H1 (cell line): ENCODE measurements at places on chromosomes 11 and 22.

GRCh38 chr22:41917375-41917902 is 2.6 kb upstream of the SHISA8 start:
- DNase-seq = no peak

- no peak for DNase-seq
Observed at GRCh38 chr11:27116684-27117083, 76.1 kb downstream of the BBOX1 start.

- no peak for DNase-seq
Observed at GRCh38 chr22:17775781-17776465, 1.7 kb upstream of the BID start.

GRCh38 chr11:60370811-60371298 is 7.5 kb upstream of the MS4A7 start:
- no peak for DNase-seq

DNA sequence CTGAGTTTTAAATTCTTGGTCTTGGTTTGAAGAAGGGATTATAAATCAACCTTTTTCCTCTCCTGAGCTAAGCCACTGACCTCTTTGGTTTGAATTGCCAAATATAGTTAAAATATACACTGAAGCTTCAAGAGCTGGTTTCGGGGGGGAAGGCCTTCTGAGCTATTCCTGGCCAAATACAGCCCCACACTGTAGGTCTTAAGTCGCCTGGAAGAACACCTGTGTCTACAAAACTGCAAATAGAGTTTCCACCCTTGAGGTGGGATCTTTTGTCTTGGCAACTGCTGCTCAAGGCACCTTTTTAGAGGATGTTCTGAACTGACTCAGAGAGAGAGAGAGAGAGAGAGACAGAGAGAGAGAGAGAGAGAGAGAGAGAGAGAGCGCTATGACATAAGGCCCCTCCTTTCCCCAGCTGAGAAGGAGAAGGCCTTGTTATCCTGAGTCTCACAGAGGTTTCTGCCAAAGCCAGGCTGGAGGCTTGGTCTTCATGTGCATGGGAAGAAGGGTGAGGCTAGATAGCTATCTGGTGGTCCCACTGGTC is 5.5 kb downstream of the ADM start:
- no peak for DNase-seq

DNA sequence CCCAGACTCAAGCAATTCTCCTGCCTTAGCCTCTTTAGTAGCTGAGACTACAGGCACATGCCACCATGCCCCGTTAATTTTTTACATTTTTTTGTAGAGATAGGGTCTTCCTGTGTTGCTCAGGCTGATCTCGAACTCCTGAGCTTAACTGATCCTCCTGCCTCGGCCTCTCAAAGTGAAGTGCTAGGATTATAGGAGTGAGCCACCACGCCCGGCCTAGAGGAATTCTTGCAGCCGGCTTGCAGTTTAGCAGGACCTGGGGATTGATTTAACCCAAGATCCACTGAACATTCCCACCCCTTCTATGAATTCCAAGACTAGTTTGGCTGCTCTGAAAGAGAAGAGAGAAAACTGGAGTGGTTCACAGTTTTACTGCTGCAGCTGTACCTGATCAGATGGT is 63.3 kb upstream of the TNRC6B start:
- no peak for DNase-seq

- DNase-seq = no peak
Observed at GRCh38 chr11:11016943-11017342, 159.1 kb upstream of the ZBED5 start.

DNA sequence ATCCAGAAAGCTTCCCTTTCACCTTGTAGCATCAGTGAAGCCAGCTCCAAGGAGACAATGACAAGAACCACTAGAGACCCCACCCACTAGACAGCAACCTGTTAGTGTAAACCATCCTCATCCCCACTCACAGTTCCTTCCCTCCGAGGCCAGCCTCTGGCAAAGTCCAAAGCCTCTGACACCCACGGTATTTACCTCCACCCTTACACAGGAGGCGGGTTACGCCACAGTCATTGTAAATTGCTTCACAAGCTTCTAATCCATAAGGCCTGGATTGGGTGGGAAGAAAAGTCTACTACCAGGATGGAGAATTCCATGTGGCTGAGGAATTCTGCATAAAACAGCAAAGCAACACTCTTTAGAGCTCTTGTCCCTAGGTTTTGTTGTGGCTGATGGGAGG is 287.4 kb downstream of the BUD13 start:
- no peak for DNase-seq

DNA sequence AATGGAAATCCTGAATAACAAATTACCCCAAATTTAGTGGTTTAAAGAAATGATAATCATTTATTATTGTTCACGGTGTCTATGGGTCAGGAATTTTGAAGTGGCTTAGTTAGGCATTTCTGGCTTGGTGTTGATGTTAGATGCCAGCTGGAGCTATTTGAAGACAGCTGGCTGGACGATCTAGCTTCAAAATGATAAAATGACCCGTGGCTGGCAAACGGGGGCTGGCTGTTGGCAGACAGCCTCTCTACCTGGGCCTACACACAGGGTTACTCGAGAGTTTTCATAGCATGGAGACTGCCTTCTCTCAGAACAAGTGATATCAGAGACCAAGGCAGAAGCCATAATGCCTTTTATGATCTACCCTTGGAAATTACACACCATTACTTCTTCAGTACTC is 285.2 kb downstream of the METTL15 start:
- no peak for DNase-seq

- no peak for DNase-seq
Observed at GRCh38 chr11:20045098-20045688, 115.1 kb downstream of the DBX1 start.

DNA sequence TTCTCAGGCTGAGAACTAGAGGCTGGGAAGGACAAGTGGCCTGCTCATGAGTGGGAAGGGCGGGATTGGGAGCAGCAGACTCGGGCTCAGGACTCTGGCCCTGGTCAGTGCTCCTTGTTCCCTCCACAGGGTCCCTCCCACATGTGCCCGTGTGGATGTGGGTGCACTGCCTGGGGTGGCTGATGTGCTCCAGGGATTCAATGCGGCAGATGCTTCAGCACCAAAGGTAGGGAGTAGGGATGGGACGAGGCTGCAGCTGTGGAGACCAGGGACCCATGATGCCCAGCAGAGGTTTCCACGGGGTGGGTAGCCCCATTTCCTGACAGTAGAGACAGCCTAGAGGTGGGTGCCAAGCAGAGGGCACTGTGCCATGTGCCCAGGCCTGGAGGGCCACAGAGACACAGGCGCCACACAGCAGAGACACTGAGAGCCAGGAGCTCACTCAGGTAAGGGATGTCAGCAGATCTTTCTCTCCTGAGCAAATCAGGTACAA is 89.5 kb downstream of the GGTLC2 start:
- DNase-seq = no peak

- no peak for DNase-seq
Observed at GRCh38 chr22:47750086-47750485, 987.6 kb downstream of the TBC1D22A start.
